ENCODE measurements at places on chromosomes 7 and 10.

- no peak for DNase-seq
These were observed 81.6 kb upstream of the RNF32 start for GRCh38 chr7:156559001-156559400.

GRCh38 chr7:41592236-41592635, 110.7 kb downstream of the INHBA start:
- DNase-seq: no peak

GRCh38 chr10:102811346-102811745, 25.9 kb downstream of the CYP17A1 start:
- no peak for DNase-seq

GRCh38 chr7:3825491-3825890, 524.4 kb downstream of the SDK1 start:
- no peak for DNase-seq

DNA sequence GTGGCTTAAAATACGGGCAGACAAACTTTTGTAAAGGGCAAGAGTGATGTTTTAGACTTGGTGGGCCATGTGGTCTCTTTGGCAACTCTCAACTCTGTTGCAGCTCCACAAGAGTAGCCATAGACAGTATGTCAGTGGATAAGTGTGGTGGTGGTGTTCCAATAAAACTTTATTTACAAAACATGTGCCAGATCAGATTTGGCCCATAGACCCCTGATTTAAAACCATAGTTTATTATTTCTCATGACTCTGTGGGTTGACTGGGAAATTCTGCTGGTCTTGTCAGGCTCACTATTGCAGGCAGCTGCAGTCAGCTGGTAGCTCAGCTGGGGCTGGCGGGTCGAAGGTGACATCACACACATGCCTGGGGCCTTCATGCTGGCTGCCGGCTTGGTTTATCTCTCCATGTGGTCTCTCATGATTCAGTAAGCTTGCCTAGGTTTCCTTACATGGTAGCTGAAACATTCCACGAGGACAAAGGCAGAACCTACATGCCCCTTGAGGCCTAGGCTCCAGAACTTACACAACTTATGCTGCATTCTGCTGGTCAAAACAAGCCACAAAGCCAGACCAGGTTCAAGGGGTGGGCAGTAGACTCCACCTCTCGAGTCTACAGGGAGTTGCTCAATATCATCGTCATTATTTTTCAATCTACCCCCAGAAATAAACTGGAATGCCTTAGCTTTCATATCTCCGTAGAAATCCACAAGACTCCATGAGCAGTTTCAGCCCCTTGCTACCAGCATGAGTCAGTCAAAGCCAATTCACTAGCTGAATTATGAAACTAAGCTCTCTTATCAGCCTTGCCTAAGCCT, 245.7 kb downstream of the WDR11 start:
- no peak for DNase-seq

DNA sequence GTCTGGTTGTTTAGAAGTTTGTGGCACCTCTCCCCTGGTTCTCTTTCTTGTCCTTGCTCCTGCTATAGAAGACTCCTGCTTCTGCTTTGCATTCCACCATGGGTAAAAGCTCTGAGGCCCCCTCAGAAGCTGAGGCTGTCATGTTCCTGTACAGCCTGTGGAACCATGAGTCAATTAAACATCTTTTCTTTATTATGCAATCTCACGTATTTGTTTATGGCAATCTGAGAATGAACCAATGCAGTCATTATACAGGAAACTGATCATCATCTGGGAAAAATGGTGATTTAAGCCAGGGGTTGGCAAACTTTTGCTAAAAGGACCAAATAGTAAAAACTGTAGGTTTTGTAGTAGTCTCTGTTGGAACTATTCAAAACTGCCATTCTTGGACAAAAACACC, 175.4 kb downstream of the CSTF2T start:
- DNase-seq: no peak

- no peak for DNase-seq
These were observed 262.8 kb downstream of the DGKB start for GRCh38 chr7:14639801-14640200.

All from esophagus muscularis mucosa (tissue), 4 donors.